ENCODE measurements at places on chromosomes 5 and 9.

GRCh38 chr9:2053883-2054845 lies 39.0 kb downstream of the SMARCA2 start:
- DNase-seq = peak; percentile 86

GRCh38 chr9:88872192-88872946 lies 118.9 kb upstream of the S1PR3 start:
- no peak for DNase-seq

DNA sequence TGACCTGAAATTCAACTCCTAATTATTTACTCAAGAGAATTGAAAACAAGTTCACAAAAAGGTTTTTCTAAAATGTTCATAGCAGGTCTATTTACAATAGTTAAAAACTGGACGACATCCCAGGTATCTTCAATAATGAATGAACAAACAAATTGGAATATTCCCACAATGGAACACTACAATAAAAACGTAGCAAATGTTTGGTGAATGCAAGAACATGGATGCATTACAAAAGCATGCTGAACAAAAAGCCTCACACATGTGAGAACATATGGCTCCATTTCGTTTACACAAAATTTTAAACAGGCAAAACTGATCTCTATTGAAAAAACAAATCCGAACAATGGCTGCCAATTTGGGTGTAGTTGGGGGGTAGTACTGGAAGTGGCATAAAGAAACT lies 669.9 kb downstream of the MTRR start:
- no peak for DNase-seq

DNA sequence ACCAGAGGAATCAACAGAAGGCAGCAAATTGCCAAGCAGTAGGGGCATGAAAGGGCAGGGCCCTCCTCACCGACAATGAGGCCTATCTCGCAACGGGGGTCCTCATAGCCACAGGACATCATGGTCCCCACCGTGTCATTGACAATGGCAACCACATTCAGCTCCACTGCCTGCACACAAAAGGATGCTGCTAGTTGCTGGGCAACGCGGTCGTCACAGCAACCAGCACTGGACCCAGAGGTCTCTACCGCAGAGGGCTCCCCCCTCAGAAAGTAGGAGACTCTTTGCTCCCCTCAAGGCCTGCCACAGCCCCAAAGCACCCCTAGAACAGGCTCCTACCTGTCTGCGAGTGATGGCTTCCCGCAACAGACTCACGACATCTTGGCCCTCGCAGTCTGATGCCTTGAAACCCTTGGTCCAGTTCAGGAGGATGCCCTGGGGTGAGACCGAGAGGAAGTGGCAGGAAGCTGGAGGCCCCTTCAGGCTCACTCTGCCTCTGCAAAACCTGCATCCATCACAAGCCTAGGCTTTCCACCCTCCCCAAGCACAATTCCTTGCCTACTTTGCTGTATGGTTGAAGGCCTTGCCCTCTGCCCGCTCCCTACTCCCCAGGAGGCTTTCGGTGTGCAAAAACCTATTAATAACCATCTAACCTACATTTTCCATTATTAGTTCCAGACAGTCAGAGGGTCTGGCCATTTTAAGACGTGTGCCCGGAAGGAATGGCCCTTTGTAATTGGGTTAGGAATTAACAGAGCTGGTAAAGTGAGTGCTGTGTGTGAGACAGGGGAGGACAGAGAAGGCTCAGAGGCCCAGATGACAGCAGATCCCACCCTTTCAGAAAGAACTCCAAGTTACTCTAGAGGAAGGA lies 15.2 kb downstream of the HK3 start:
- no peak for DNase-seq

DNA sequence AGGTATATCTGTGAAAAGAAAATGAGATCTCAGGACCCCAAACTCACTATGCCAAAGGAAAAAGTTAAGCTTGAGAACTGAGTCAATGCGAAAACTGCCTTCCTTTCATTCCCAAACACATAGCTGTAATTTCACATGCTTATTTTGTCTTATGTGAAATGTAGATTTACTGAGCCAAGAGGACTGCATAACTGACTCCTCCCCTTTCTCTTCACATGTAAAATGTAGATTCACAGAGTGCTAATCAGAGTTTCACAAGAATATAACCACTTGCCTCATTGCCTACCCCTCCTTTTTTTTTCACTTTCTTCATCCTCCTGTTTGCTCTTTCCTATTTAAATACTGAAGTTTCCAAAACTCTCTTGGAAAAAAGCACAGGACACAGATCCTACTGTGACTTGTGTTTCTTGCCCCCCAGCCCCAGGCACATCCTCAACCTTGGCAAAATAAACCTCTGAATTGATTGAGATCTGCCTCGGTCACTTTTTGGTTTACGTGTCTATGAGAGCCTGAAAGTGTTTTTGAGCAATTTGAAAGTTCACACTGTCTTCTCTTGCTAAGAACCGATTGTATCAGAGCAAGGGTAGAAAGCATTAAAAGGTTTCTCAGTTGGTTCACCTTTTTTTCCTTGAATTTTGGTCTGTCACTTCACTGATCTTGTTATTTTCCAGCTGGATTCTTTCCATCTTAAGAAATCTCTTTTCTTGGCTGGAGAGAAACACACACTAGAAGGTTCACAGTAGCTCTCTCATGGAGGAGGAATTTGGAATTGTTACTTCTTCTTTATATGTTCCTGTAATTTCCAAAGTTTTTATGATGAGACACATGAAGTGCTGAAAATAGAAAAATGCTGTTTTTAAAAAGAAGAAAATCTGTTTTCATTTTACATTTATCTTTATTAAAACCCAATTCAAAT lies 44.8 kb upstream of the SNAPC3 start:
- DNase-seq = no peak

DNA sequence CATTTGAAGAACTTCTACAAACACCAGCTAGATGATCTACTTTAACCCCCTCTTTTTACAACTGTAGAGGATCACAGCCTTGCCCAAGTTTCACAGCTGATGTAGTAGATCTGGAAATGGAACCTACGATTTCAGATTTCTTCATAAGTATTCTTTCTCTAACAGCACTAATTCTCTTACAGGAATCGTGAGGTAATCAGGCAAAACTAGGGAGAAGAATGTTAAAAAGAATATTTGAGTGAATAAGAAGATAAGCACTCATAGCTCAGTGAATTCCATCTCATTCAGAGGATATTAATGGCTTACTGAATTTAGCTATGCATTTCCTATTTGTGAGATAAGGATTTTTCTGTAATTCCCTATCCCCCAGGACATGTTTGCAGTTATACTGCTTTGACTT lies 42.1 kb downstream of the NADK2 start:
- DNase-seq = no peak

GRCh38 chr5:139199321-139199720 lies 1.2 kb upstream of the SIL1 start:
- no peak for DNase-seq
